ENCODE measurements at places on chromosomes 1 and 21. TPM values are rescaled to one million over a fixed set of nuclear protein-coding genes. Genes with fewer than 3 reads are reported as not detected.
A peak's percentile ranks its signal among the peaks of the same experiment; 100 is the strongest.

DNA sequence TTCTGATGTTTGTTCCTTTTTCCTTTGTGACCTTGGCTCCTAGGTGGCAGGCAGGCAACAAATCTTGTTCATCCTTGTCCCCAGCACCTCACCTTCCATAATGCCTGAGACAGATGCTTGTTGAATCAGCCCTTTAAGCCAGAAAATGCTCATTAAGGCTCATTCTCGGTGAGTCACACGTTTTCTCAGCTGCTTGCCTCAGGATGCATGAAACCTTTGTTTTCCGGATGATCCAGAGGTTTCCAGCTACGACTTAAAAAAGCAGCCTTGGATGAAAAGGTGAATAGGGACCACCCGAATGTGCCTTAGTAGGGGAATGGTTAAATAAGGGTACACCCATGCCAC is 4.6 kb upstream of the ATP13A2 start:
- H3K36me3 ChIP-seq: peaks cover 24% of the 10 kb centered on the region
- no peak for DNase-seq
- H3K27ac ChIP-seq: peak overlapping the region; percentile 57
- H3K4me3 ChIP-seq: no peak overlapping the region

DNA sequence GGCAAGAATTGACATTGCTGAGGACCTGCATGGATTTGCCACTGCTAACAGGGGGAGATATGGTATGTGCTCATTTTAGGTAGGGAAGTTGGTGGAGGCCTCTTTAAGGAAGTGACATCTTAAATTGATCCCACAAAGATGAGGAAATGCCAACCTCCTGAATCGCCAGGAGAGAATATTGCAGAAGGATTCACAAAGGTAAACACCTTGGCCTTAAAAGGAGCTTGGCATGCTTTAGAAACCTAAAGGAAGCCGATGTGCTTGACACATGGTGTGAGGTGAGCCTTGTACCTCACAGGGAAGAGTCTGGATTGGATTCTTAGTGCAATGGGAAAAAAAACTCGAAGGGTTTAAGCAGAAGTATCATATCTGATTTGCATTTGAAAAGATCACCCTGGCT is 470.5 kb upstream of the DAB1 start:
- no peak for DNase-seq
- no peak overlapping the region for H3K27ac ChIP-seq
- H3K4me3 ChIP-seq: no peak overlapping the region
- H3K27me3 ChIP-seq: no peaks in the 10 kb centered on the region
- H3K36me3 ChIP-seq: no peaks in the 10 kb centered on the region

DNA sequence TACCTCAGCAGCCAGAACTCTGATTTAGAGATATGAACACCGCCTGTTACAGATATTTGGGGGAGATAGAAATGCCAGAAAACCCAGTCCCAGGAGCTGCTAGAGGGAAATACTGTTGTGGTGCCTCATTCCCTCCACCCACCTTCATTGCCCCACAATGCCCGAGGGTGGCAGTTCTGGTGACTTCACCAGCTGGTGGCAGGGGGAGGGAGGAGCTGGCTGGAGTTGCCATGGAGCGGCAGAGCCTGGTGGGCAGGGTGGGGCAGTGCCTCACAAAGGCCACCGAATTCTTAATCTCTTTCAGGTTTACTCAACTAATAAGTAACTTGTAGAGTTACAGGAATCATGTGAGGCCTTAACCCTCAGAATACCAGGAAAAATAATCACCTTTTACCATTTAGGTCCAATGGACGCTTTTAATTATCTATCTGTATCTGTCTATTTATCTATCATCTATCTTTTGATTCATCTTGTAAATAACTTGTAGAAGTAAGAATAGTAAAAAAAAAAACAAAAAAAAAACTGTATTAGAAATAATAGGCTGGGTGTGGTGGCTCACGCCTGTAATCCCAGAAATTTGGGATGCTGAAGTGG is 11.7 kb upstream of the S100A11 start:
- peaks cover 24% of the 10 kb centered on the region for H3K4me1 ChIP-seq
- peak overlapping the region; percentile 63 for H3K4me3 ChIP-seq
- DNase-seq: no peak
- no peaks in the 10 kb centered on the region for H3K36me3 ChIP-seq

GRCh38 chr1:78038071-78038470 is 7.7 kb upstream of the GIPC2 start:
- peaks cover 23% of the 10 kb centered on the region for H3K27me3 ChIP-seq
- H3K27ac ChIP-seq: no peak overlapping the region
- H3K36me3 ChIP-seq: no peaks in the 10 kb centered on the region
- no peak overlapping the region for H3K4me3 ChIP-seq

- peaks cover 46% of the 10 kb centered on the region for H3K27me3 ChIP-seq
- H3K36me3 ChIP-seq: no peaks in the 10 kb centered on the region
- DNase-seq: no peak
- H3K27ac ChIP-seq: no peak overlapping the region
- H3K4me1 ChIP-seq: no peaks in the 10 kb centered on the region
Measured at GRCh38 chr1:13869172-13869797, 169.3 kb downstream of the PRDM2 start.

ATAD3C gene
- total RNA-seq: 2.9 TPM

BRDT gene
- total RNA-seq: not detected

Data from mesothelial cell of epicardium (in vitro differentiated cells).